ENCODE measurements at places on chromosomes 4 and X.

DNA sequence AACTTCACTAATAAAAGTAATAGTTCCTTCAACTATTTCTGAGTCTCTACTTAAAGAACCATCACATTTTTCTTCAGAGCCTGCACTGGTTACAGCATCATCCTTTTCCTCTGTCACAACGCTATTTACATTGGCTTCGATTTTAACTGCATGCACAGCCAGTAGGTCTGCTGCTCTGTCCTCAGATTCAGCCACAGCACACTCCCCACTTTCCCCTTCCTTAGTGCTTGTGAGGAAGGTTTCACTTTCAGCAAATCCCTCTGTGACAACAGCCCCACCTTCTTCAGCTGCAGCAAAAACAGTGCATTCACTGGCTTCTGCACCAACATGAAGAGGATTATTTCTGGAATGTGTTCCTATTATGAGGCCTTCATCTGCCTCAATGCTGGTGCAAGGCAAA lies 25.7 kb downstream of the BOD1L1 start:
- DNase-seq: no peak

DNA sequence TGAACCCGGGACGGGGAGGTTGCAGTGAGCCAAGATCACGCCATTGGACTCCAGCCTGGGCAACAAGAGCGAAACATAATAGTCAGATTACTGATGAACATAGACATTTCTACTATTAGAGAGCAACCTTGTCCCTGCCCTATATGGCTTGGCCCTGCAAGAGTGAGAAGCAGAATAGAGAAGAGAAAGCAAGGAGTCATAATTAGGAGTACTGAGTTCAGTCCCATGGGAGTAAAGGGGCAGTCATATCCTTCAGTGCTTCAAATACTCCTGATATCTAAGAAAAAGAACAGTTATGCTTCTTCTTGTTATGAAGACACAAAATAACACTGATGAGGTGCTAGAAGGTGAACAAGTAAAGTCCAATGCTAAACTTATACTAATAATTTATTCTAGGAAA lies 33.8 kb downstream of the CLDN2 start:
- no peak for DNase-seq

- no peak for DNase-seq
Measured at GRCh38 chr4:94519925-94520789, 68.4 kb downstream of the PDLIM5 start.

DNA sequence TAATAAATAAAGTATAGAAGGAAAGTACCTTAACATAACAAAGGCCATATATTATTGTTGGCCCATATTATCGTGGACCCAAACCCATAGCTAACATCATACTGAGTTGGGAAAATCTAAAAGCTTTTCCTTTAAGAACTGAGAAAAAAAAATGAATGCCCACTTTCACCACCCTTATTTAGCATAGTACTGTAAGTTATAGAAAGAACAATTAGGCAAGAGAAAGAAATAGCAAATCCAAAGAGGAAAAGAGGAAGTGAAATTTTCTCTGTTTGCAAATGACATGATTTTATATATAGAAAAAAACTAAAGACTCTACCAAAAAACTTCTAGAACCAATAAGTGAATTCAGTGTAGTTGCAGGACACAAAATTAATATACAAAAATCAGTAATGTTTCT lies 1854.6 kb downstream of the PCDH7 start:
- DNase-seq: no peak

DNA sequence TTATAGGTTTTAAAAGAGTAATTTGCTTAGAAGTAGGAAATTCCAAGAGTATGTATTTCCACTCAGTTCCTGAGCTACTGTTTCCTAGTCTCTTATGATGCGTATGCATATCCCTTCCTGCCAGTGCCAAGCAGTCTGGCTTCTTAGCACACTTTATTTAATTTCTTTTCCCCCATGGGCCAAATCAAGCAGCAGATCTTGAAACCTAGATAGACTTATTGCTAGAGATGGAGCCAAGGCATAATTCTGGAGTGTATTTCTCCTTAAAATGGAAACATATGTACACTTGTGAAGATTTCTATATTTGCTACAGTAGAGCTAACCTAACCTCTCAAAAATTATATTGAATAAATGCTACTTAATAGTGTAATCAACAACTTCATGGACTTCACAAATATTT lies 2337.6 kb downstream of the PCDH7 start:
- no peak for DNase-seq

DNA sequence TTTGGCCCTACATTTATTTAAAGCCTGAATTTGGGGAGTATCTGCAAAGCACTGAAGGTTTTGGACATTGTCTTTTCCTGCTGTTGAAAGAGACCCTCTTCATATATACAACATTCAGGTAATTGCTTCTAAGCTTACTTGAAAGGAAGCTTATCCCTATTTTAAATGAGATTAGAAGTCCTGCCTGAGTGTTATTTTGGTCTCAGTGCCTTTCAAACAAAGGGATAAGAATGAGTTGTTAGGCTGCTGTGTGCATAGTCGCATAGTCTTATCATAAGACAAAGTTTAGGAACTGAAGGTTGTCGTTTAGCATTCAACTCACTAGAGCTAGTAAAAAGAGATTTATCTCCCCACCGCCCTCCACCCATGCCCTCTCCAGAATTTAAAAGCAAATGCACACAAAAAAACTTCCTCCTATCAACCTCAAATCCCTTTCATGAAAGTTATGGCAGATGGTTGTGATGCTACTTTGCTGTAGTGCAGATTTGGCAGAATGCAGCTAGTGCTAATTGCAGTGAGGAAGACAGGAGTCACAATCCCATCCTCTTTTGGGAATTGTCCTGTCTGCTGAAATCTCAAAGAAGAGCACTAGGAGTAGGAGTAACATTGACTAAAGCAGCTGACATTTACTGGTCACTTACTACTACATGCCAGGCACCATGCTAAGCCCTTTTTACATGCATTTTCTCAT lies 5.8 kb downstream of the HERC3 start:
- no peak for DNase-seq

- no peak for DNase-seq
Measured at GRCh38 chr4:17753646-17754045, 27.8 kb downstream of the FAM184B start.

DNA sequence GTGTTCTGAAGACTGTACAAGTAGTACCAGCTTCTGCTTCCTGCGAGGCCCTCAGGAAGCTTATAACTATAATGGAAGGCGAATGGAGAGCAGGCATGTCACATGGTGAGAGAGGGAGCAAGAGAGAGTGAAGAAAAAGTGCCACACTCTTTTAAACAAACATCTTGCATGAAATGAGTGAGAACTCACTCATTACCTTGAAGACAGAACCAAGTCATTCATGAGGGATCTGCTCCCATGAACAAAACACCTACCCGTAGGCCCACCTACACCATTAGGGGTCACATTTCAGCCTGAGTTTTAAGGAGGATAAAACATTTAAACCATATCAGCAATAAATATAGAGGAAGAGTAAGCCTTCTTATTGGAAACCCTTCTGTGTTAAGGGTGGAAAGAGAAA lies 19.4 kb downstream of the P2RY10 start:
- no peak for DNase-seq

DNA sequence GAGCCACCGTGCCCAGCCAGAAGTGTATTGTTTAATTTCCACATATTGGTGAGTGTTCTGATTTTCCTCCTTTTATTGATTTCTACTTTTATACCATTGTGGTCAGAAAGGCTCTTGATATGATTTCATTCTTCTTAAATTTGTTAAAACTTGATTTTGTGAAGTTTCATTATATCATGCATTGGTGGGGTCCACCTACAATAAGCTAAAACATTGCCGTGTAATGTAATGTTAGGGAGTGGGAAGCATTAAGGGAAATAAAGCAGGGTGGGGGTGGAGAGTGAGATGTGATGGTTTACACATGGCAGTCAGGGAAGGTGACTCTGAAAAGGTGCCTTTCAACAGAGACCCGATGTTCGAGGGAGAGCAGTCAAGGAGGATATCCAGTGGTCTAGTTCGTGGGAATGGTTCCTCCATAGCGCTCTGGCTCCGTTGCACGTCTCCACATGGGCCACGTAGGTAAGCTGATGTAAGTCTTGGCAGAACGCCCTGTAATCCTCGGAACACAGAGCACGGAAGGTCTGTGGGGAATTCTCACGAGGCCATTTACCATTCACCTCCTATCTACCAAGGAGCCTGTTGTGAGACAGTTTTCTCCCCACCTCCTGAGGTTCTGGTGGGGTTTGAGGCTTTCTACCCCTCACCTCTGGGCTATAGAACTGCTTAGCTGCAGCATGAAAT lies 7.7 kb upstream of the WDR13 start:
- DNase-seq: no peak

GRCh38 chr4:3706111-3706511 lies 60.1 kb upstream of the ADRA2C start:
- DNase-seq: no peak

GRCh38 chrX:17638731-17639130 lies 98.6 kb upstream of the SCML1 start:
- DNase-seq: no peak

DNA sequence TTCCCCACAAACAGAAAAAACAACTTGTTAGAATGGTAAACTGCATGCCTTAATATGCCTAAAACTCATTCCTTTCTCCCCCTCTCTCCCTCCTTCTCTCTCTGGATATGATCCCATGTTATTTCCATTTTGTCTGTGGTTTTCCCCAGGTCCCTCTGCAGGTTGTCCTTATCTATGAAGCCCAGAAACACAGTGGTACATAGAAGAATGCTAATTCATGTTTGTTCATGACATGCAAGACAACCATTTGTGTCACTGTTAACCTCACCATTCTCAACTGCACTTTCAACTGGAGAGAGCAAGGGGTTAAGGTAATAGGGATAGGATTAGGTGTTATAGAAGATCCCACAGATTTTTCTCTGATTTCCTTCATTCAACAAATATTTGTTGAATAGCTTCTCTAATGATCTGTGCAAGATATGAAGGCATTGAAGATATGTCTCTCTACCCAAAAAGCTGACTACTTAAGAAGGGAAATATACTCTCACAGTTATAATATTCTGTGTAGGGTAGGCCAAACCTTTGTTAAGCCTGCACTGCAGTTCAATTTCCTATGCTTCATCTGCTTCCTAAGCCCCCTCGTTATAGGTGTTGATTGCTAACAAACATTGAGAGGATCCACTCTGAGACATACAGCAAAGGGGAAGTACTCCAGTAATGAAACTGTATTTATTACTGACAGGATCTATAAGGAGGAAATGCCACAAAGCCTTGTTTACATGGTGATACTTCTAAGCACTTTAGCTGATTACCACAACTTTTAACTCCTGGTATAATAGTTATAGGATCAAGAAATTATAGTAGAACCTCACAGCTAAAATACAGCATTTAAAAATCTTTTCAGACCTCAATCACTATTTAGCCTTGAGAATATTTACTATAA lies 96.1 kb downstream of the FRYL start:
- DNase-seq: no peak

DNA sequence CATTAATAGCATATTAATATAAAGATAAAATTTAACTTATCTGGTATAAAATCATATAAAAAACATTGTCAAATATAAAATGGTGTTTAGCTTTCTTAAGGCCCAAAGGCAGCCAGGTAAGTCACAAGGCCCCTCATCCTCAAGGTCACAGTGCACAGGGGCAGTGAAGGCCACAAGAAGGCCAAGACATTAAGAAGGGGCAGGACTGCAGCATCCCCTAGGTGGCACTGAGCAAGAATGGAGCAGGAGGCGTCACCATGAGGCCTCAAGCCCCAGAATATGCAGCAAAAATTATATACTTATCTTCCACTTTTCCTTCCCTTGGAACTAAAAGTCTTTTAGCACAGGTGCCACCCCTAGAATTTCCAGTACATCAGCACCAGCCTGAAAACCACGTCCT lies 49.5 kb upstream of the MAGEA8 start:
- DNase-seq: no peak

DNA sequence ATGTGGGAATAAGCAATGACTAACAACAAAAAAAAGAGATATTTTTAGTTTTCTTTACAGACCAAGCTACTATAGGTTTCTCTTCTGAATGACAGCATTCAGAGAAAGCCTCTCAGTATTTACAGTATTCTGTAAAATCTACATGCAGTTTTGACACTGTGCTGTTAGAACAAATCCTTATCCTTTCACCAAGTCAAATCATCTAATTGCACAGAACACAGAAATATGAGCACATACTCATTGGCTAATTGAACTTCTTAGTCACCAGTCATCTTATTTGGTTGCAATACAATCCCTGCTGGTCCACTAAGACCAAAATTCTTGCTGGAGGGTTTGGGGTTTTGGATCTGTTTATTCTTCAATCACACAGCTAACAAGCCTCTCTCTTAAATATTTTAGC lies 5.7 kb downstream of the ACOT9 start:
- no peak for DNase-seq

DNA sequence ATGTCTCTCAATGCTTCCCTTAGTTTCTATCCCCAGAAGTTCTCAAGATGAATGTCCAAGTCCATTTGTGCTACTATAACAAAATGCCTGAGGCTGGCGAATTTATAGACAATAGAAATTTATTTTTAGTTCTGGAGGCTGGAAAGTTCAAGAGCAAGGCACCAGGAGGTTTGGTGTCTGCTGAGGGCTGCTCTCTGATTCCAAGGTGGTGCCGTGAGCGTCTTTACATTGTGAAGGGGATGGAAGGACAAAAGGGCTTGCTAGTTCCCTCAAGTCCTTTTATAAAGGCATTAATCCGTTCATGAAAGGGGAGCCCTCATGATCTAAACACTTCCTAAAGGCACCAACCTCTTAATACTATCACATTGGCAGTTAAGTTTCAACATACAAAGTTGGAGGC lies 12.3 kb downstream of the TRIM2 start:
- no peak for DNase-seq

GRCh38 chr4:169167957-169168858 lies 102.5 kb downstream of the SH3RF1 start:
- no peak for DNase-seq

DNA sequence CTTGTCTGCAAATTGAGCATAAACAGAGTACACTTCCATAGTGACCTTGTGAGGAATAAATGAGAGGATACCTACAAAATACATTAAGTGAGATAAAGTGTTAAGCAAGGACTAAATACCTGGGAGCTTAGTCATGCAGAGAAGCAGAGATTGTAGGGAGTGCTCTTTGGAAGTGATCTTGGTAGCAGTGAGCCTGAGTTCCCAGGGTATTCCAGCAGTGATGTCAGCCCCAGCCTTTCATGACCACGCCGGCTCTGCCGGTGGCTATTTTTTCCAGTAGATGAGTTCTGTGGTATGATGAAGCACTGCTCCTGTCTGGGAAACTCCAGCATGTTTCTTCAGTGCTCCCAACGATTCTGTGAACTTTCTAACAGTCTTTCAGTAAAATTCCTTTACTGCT lies 391.5 kb upstream of the IGFBP7 start:
- DNase-seq: no peak

DNA sequence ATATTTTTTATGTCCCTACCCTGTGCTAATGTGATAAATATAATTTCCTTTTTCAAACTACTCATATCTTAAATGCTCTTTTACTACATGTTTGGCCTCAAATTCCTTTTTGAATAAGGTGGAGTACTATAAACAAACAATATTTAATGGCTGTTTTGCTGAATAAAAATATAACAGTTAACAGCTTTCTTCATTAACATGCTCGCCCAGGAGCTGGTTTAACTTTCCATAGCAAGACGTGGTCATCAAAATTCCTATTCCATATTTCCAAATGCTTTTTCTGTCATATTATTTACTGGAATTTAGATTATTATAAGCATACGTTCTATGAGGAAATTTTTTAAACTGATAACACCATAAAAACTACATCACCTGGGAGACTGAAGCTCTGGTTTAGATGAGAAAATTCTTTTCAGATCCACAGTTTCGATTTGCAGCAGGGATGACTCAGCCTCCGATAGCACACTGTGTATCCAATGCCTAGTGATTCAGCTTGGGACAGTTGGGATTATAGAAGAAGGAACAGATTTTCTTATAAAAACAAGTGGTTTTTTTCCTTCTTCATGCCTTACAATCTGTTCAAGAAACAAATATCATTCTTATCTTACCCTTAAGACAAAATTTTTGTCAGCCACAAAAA lies 129.1 kb downstream of the FBXO8 start:
- no peak for DNase-seq

- no peak for DNase-seq
Measured at GRCh38 chr4:103375278-103375677, 177.1 kb upstream of the CENPE start.

All from 8988T (cell line).